T-helper 17 cell (primary cell): ENCODE measurements at places on chromosomes 1 and 21.

GRCh38 chr1:50458507-50458906, 35.3 kb upstream of the DMRTA2 start:
- DNase-seq, result no peak

GRCh38 chr1:25758466-25759070, 41.4 kb upstream of the SELENON start:
- DNase-seq, result no peak

- DNase-seq, result no peak
These were observed 16.4 kb downstream of the WDR4 start for GRCh38 chr21:42862774-42863503.

- no peak for DNase-seq
These were observed 5.9 kb downstream of the ADARB1 start for GRCh38 chr21:45080232-45080631.

DNA sequence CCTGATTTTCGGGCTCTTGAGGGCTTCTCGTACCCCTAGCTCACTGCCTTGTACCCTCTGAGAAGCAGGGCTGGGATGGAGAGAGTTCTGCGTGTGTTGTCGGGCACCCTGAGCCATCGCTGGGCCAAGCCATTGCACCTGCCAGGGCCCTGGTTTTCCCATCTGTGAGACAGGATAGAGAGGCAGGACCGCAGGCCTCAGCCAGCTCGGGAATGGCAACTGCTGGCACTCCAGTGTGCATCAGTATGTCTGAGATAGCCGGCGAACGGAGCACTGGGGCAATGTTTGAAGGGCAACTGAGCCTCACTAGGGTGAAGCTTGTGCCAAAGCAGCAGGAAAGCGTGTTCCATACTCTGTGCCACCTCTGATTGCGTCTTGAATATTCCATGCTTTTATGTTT, 66.9 kb downstream of the TENT5C start:
- DNase-seq, result no peak

GRCh38 chr1:12546771-12547585, 71.0 kb downstream of the DHRS3 start:
- DNase-seq, result no peak

DNA sequence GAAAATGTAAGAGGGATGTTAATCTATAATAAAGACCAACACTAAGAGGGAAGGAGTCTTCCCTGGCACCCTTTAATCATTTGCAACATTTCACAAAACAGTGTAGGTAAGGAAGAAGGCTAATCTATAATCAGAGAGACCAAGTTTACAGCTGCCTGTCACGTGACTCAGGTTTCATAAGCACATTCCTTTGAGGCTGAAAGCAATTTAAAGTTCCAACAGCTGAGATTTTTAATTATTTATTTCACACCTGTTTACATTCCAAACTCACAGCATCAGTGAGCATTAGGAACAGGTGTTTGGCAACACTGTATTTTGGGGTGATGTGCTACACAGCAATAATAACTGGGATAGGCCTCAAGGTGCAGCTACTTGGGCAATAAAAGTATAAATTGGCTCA, 75.7 kb upstream of the PGBD5 start:
- no peak for DNase-seq
